ENCODE measurements at places on chromosomes 16 and 17.
A peak's percentile ranks its signal among the peaks of the same experiment; 100 is the strongest.

- no peak for DNase-seq
These were observed 40.3 kb downstream of the CBFA2T3 start for GRCh38 chr16:88936556-88937205.

- DNase-seq: no peak
These were observed 4.0 kb downstream of the PRKCA start for GRCh38 chr17:66306446-66306845.

GRCh38 chr17:74999523-74999922, 12.1 kb downstream of the CDR2L start:
- DNase-seq: no peak

GRCh38 chr17:36928471-36929345, 8.6 kb upstream of the LHX1 start:
- peak; percentile 51 for DNase-seq

DNA sequence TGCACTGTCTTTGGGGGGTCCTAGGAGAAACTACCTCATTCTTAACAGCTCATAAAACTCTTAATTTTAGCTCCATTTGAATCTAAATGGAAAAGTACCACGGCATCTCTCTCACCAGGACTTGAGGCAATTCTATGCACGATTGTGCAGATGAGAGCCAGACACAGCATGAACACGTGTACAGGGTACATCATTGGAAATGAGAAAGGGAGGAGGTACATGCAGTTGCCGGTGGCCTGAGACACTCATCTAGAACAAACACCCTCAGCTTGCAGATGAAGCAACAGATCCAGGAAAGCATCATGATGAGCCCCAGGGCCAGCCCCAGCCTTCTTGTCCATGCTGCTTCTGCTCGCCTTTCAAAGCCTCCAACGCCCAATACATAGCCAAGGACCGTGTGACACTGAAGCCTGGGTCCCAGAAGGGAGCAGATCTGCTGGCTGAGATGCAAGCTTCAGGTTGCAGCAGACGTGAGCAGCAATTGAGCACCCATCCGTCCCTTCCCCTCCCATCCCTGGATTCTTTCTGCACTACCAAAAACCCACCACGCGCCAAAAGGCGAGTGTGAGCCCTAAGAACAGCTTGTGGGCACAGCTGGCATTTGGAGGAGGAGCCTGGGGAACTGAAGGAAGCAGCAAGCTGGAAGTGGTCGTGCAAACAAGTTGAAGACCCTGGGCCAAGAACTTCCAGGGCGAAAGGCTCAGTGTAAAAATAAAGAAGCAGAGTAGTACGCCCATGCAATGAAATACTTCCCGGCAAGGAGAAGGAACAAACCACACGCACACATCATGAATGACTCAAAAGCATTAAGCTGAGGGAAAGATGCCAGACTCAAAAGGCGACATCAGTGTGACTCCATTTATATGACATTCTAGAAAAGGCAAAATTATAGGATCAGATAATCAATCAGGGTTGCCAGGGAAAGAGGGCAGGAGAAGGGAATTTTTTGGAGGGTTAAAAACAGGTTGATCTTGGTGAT, 7.3 kb upstream of the RCVRN start:
- DNase-seq: no peak

- no peak for DNase-seq
These were observed 9.2 kb upstream of the TVP23A start for GRCh38 chr16:10827691-10828341.

- no peak for DNase-seq
These were observed 445.6 kb upstream of the CA10 start for GRCh38 chr17:52604105-52604504.
